ENCODE measurements at places on chromosomes 2 and 18.

- DNase-seq, result no peak
Observed at GRCh38 chr2:157325786-157326185, at the start of gene ERMN. Gene ERMN (minus strand): TSS chr2:157325824. CDS start chr2:157325642, 182 bp downstream.

DNA sequence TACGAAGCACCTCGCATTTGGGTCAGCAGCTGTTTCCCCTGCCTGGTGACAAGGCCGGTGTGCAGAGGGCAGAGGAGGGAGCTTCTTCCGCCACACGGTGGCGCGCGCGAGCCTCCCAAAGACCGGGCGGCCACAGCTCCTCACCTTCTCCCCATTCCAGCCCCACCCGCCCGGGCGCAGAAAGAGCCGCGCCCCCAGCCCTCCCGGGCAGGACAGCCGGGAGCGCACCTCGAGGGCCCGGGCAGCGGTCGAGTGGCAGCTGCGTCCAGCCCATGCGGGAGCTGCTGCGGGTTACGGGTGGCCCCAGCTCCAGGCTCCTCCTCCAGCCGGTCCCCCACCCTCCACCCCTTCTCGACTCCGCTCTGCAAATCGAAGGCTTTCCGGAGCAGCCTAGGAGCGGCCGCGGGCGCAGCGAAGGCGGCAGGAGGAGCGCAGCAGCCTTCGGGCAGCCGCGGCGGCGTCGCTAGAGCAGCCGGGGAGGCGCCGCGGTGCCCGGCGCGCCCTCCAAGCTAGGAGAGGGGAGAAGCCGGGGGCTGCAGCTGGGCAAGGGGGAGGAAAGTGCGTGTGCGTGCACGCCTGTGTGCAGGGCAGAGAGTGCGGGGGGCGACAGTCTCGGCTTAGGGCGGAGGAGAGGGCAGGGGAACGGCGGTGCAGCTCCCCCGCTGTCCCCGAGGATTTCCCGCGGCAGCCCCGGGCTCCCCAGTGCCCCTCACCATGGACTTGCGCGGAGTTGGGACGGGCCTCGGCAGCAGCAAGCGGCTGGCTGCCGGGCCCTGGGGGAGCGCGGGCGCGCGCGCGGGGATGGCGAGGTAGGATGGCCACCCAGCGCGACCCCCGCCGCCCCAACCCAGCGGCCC is at the start of gene CCDC85A:
CCDC85A (plus strand) TSS at position 348 of the 857 bp plus-strand sequence. CDS start 635 bp downstream, outside the sequence.
- peak; percentile 53 for DNase-seq

DNA sequence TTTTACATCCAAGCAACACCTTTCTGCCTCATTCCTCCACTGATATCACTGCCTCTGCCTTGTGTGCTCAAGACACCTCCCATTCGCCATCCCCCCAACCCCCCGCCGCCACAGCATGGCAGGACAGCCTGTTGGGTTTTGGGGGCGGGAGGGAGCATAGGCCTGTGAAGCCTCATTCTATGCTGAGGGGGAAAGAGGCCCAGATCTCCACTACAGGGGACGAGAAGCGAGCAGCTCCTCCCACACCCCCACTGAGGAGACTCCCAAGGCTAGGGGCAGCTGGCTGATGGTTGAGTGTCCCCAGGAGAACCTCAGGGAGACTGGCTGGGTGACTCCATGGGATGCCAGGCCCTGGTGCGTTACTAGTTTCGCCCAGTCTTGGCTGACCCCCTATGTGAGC is 214.3 kb upstream of the SIX2 start:
- no peak for DNase-seq

- no peak for DNase-seq
Observed at GRCh38 chr18:69648486-69648885, 247.8 kb downstream of the DOK6 start.

DNA sequence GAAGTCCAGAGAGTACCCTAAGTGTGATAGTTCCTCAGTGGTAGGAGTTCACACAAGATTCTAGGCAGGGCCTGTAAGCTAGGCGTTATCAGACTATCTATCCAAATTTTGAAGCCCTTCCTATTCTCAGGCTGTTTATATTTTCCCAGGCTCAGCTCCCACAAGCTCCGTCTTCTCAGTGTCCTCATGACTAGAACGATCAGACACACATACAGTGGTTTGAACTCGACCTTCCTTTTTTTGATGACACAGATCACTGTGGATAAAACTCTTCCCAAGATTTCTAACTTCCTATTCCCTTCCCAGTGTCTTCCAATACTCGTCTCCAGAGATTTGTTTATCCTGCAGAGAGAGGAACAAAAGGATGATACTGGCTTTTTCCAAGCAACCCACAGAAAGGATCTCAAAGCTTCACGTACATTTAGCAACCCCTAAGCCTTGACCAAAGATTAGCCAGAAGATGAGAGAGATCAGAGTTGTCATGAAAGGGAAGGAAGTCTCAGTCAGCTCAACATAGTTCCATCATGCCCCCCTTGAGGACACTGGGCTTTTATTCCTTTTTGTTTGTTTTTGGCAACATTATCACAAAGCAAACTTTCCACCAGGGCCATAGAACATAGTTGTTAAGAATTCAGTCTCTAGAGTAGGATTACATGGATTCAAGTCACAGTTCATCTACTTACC is 42.3 kb upstream of the DOK6 start:
- no peak for DNase-seq

DNA sequence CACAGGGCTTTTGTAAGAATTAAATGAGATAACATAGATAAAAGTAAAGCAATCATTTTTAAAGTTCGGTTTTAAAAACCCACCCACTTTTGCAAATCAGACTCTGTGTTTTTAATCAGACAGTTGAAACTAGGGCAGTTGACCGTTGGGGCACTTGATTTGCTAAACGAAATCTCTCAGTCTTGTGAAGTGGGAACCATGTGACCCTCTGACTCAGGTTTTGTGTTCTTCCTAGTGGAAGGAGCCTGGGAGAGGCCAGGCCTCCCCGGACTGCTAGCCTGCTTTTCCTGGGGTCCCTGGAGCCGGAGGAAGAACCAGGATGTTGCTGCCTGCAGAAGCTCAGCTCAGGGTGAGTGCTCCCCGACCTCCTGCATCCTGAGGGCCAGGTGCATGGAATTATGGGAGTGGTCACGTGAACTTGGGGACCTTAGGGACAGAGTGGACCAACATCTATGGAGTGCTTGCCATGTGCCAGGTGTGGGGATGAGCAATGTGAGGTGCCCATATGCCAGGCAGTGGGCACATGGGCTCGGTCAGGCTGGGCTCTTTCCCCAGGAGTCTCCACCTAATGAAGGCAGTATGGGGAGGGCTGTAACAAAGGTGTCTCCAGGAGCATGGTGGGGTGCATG is 3.9 kb downstream of the C2orf72 start:
- no peak for DNase-seq

DNA sequence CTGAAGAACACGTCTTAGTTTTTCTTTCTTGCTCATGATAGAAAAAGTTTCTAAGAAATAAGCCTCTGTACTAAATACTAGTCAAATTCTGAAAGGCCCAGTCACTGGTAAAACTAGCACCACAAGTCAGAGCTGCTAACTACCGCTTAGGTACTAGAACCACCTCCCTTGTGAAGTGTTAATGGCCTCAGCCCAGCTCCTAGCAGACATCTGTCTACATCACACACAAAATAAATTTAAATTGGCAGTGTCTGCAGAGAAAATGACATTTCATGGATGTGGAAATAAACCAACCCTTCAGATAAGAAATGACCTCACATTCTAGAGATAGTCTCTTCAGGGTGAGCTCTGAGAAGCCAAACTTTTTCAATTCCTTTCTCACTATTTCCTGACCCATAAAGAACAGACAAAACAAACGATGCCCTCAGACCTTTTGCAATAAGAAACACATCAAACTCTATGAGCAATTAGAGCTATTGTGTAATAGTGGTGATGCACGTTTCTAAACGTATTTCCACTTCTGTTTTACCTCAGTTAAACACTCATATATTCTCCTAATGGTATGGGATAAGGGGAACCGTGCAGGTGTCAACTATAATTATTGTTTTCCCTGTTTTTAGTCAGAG is 70.3 kb upstream of the DSG1 start:
- DNase-seq, result no peak

DNA sequence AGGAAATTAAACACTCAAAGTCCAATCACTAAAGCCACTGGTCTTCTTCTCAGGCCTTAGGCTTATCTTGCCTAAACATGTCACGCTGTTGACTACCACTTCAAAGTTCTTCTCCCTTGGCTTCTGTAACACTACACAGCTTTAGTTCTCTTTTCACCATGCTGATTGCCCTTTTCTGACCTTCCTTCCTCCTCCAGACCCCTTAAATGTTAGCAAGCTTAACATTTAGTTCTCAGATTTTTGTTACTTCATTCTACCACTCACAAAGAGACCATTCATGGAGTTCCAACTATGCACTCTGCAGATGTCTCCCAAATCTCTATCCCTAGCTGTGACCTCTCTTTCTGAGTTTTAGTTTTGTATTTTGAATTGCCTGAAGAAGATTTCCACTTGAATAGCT is 64.4 kb downstream of the TTC21B start:
- no peak for DNase-seq

GRCh38 chr18:32911660-32912284 is 138.9 kb upstream of the KLHL14 start:
- no peak for DNase-seq

DNA sequence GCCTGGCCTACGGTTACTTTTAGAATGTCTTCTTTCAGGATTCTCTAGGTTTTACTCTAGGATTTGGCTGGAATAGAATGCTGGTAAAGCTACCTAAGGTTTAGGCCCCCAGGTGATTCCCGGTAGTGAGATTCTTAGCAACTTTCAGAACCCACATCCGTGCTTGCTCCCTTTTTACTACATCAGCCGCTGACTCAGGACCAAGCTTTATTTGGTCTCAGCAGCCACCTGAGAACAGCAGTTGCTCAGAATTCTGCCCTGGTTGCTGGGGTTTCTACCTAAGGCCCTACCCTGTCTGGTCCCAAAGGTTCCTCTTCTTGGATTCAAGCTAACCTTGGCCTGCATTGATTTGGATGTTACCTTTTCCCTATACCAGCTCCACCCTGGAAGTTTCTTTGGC is 36.1 kb upstream of the NDUFV2 start:
- DNase-seq, result no peak

DNA sequence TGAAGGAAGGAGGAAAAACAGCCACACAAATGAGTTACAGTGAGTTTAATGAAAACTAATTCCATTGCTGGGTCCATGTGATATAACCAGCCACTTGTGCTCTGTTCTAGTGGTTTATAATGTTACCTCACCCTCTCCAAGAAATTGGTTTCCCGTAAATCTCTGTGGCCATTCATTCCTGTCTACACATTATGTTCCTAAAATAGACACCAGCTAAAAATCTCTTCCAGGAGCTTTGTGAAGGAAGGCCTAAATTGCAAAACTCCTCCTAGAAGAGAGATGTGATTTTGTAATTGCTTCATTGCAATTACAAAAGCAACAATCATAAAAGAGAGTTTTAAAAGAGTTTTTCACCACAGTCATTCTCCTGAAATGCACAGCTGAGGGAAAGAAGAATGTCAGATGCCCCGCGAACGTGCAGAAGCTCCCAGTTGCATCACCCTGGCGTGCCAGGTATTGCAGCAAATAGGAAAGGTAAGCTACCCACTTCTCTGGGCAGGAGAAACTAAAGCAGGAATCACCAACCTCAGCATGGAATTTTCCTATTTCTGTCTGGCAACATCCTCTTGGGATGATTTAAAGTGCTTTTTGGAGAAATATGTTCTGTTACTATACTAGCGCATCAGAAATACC is 1.7 kb downstream of the SCN1A start:
- no peak for DNase-seq
